ENCODE measurements at places on chromosomes 1 and 21.
A peak's percentile ranks its signal among the peaks of the same experiment; 100 is the strongest.

GRCh38 chr1:205813755-205814058 lies 709 bp upstream of the SLC41A1 start:
- no peak for DNase-seq

DNA sequence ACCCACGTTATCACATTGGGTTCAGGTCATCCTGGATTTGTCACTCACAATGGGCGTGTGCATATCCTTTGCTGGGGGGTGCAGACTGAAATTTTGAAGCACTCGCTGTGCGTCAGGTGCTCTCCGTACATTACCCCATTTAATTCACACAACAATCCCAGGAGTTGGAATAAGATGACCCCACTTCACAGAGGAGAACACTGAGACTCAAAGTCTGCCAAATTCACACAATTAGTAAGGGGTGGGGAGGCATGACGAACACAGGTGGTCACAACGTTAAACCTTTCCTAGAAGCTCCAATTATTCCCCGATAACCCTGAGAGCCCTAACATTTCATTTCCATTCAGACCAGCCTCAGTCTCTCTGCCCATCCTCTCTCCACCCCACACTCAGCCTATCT lies 3.8 kb upstream of the S100A2 start:
- DNase-seq, result no peak

DNA sequence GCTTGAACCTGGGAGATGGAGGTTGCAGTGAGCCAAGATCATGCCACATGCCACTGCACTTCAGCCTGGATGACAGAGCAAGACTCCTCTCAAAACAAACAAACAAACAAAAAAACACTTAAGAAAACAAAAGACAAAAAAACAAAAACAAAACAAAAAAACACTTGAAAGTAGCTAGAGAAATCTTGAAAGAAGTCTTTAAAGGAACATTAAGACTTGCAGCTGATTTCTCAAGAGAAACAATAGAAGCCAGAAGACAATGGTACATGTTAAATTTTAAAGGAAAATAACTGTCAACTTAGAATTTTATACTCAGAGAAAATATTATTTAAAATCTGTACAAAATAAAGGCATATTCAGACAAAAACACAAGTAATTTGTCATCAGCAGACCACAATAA lies 71.3 kb downstream of the HLX start:
- DNase-seq, result no peak

GRCh38 chr21:42146821-42147220 lies 72.1 kb upstream of the ABCG1 start:
- no peak for DNase-seq

GRCh38 chr1:145729666-145730436 lies 10.6 kb downstream of the CD160 start:
- no peak for DNase-seq

DNA sequence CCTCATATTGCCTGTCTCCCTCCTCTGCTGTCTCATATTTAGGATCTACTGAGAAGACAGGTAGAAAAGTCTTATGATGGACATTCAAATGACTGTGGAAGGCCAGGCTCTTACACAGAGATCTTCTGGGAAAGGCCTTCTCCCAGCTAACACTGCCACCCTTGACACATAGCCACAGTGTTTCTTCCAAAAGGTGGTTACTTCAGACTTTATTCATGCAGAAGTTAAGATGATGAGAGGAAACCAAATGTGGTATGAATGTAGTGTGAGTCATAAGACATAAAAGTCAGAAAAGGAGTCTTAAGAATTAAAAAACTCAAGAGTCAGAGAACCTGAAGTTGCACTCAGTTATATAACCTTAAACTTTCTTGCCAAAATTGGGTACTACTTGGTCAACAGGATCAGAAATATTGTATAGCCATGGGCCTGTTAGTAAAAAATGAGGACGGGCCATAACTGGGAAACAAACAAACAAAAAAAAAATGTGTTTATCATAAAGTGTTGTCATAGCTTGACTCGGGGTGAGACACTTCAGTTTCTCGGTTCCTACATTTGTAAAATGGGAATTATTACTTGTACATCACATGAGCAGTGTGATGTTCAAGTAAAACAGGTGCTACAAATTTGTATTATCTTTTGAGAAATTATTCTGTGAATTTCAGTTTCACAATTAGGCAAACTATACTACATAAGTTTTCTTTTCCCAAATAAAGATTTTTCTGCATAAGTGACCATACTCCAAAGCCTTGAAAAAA lies 1.2 kb upstream of the DENND1B start:
- peak; percentile 70 for DNase-seq

DNA sequence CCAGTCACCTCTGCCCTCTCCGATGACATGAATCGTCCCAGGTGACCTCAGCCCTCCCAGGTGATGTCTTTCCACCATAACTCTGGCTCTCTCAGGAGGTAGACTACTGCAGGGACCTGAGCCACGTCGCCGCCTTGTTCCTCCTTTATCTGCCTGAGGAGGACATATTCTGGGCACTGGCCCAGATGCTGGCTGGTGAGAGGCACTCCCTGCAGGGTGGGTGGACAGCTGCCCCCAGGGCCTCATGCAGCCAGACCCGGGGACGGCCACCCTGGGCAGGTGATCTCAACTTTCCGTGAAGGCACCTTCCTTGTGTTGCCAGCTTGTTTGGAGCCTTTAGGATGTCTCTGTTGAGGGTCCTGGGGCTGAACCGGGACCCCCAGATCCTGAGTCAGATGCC lies 13.9 kb upstream of the ZBTB17 start:
- no peak for DNase-seq

GRCh38 chr1:89870998-89871397 lies 50.2 kb downstream of the LRRC8D start:
- DNase-seq, result no peak

GRCh38 chr1:82245345-82246014 lies 444.7 kb downstream of the ADGRL2 start:
- DNase-seq, result no peak

- no peak for DNase-seq
Measured at GRCh38 chr1:7528386-7529198, 242.5 kb upstream of the VAMP3 start.

- no peak for DNase-seq
Measured at GRCh38 chr1:182681568-182681912, 2.8 kb downstream of the RGS8 start.

- DNase-seq, result no peak
Measured at GRCh38 chr1:59685101-59685500, 129.6 kb upstream of the HOOK1 start.

GRCh38 chr1:68358439-68358838 lies 91.3 kb downstream of the RPE65 start:
- DNase-seq, result no peak

- no peak for DNase-seq
Measured at GRCh38 chr21:38742580-38743260, 63.0 kb upstream of the ETS2 start.

DNA sequence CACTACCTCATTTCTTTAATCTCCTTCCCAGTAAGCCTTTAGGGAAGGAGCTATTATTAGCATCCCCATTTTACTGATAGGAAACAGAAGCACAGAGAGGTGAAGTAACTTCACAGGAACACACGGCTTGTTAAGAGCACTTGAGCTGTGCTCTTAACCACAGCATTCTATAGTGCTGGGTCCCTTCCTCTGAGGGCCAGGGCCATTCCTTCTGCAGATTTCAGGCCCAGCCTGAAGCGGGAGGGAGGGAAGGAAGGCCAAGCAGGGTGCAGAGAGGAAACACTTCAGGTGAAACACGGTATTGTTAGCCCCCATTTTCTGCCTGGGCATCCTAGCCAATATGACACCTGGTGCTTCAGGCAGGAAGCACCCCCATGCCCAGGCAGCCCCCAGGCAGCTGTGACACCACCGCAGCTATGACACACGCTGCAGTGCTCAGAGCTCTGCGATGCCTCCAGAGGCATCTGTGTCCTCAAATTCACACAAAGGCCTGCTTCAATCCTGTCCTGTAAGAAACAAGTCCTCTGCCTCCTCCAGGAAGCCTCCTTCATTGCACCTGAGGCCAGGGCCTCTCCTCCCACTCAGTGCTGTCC lies 4.5 kb upstream of the EXTL1 start:
- no peak for DNase-seq

DNA sequence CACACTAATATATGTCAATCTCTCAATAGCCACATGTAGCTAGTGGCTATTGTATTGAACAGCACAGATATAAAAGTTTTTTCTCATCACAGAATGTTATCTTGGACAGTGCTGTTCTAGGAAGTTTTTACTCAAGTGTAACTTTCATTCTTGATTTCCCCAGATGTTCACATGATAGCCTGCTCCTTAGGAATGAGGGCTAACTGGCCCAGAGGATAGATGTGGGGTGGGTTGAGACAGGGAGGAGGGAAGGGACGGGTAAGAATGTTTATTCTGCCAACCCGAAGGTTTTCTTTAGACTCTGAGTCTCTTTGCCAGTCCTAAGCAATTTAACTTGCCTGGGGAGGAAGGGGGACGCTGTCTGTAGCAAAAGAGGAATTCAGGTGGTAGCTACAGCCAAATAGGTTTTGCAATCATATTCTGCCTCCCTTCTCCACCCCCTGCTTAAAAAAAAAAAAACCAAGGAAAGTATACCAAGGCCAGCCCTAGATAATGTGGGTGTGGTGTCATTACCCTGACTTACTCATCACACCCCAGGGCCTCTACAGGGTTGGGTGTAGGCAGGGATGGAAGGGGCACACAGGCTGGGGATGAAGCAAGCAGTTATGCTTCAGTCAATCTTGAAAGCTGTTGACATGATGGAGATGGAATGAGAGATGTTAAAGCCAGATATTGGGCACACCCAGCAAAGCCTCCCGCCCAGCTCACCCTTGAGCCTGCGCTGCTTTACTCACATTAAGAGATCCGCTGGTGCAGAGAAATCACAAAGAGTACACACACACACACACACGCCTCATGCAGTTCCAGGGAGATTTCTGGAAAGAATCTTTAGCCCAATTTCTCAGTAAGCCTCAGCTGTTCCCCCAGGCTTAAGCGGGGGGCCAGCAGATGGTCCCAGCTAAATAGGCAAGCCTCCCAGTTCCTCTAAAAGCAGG lies 59.9 kb downstream of the PLXNA2 start:
- DNase-seq, result no peak

DNA sequence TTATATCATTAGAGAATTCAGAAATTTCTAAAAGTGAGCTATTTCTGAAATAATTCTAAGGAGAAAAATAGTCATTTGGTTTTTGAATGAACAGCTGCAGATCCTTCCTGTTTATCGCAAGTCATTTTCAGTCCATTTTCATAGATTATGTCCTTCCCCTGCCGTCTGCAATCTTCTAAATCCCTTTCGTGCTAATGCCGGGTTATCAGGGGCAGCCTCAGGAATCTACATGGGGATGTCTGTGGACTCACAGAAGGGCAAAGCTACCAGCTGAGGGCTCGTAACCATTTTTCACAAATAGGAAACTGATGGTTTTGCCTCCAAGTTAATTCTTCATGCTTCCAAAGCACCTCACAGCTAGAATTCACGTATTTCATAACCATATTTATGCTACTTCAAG lies 23.0 kb downstream of the RCAN3 start:
- no peak for DNase-seq

GRCh38 chr1:42529724-42530181 lies 66.7 kb downstream of the CCDC30 start:
- no peak for DNase-seq

GRCh38 chr1:90850181-90850897 lies 133.2 kb upstream of the BARHL2 start:
- DNase-seq, result no peak

GRCh38 chr1:108182959-108183700 lies 17.0 kb downstream of the SLC25A24 start:
- no peak for DNase-seq

DNA sequence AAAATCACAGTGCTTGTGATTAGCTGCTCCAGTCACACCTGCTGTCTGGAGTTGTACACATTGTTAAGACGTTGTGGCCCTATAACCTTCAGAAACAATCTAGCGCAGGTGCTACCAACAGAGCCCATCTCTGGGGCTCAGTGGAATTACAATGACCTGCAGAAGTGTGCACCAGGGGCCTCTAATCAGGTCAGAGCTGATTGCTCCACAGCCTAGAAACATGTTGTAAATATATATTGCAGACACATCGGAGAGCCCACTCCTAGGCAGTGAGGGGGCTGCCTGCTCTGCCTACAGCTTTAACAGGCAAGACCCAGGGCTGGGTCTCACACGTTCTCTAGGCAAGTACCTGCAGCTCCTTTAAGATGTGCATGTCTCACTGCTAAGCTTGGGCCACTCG lies 302.0 kb downstream of the SIPA1L2 start:
- no peak for DNase-seq

- no peak for DNase-seq
Measured at GRCh38 chr1:29256979-29257804, 20.9 kb downstream of the PTPRU start.

- DNase-seq, result no peak
Measured at GRCh38 chr1:220189750-220190347, 82.4 kb downstream of the RAB3GAP2 start.

DNA sequence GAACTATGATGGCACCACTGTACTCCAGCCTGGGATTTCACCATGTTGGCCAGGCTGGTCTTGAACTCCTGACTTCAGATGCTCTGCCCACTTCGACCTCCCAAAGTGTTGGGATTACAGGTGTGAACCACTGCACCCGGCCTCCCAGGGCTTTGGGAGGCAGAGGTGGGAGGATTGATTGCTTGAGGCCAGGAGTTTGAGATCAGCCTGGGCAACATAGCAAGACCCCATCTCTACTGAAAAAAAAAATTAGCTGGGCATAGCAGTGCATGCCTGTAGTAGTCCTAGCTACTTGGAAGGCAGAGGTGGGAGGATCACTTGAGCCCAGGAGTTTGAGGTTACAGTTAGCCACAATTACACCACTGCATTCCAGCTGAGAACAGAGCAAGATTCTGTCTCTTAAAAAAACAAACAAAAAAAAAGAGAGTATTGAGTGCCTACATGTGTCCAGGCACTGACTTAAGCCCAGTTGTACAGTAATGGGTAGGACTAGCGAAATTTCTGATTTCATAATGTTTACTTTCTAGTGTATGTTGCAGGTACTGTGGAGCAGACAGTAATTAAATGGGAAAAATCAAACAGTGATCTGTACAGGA lies 4.2 kb downstream of the MANEAL start:
- no peak for DNase-seq

DNA sequence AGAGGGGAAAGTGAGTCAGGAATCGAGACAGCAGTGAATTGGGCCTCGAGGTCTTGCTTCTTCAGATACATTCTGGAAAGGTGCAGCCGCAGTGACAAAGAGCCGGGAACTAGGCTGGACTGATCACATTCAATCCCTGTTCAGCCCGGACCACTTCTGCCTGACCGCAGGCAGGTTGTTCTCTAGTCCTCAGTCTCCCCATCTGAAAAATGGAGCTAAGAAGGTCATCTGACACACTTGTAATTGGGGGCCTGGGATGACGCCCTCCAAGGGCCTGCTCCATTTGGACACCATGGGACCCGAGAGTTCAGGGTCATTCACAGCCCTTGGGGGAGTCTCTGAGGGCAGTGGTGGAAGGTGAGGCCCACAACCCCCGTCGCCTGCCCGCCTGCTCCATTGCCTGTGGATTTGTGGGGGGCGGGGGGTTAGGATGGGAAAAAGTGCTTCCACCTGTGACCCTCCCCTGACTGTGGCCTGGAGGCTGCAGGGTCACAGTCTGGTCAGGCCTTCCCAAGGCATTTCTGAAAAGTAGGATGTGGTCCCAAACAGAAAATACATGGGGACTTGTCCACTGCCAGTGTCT lies 87.9 kb upstream of the CSF3R start:
- no peak for DNase-seq

GRCh38 chr1:239731082-239731748 lies 344.8 kb downstream of the CHRM3 start:
- DNase-seq, result no peak

All from activated CD8-positive, alpha-beta memory T cell treated with anti-CD3 and anti-CD28 coated beads for 24 hours (primary cell).